ENCODE measurements at places on chromosomes 7 and 10.

- DNase-seq, result peak; percentile 65
Measured at GRCh38 chr10:80046629-80047441, 31.6 kb upstream of the TMEM254 start.

DNA sequence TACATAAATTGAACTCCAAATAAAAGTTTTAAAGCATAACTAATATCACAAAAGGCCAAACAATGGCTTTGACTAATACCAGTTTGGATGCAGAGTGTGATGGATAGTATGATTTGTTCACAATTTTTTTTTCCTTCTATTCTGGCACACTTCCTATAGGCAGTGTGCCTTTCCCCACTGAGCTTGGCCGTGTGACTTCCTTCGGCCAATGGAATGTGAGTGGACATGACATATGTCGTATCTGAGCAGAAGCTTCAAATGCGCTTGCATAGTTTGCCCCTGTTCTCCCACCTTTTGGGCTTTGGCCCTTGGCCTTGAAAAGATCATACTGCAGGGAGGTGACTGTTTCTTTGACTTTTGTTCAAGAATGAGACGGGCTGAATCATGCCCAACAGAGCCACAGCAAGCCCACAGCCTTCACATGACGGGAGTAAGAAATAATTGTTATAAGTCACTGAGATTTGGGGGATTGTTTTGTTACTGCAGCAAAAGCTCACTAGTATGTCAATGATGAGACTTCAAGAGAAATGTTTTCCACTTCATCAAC lies 279.9 kb upstream of the NEBL start:
- DNase-seq, result no peak

- no peak for DNase-seq
Measured at GRCh38 chr10:23013581-23014335, 81.6 kb upstream of the MSRB2 start.

DNA sequence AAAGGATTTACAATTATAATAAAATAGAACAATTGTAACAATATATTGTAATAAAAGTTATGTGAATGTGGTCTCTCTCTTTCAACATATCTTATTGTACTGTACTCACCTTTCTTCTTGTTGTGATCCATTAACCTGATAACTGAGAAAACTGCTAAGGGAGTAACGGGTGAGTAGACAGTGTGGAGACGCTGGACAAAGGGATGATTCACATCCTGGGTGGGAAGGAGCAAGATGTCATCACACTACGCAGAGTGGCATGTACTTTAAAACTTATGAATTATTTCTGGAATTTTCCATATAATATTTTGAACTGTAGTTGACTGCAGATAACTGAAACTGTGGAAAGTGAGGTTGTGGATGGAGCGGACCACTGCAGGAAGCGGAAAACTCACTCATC lies 91.2 kb upstream of the PLPP4 start:
- no peak for DNase-seq

DNA sequence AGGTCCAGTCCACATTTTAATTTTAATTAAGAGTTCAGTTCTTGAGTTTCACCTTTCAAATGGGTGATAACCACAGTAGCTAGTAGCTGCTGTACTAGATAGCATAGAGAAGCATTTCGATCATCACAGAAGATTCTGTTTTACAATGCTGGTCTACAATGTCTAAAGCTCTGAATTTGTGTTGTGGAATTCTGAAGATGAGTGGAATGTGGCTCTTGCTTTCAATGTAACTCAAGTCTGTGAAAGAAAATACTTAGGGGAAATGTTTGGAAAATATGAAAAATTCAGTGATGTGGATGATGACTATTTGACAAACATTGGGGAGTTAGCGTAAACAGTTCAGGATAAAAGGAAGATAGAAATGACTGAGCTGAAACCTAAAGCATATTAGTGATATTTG lies 139.4 kb downstream of the GNAT3 start:
- DNase-seq, result no peak

DNA sequence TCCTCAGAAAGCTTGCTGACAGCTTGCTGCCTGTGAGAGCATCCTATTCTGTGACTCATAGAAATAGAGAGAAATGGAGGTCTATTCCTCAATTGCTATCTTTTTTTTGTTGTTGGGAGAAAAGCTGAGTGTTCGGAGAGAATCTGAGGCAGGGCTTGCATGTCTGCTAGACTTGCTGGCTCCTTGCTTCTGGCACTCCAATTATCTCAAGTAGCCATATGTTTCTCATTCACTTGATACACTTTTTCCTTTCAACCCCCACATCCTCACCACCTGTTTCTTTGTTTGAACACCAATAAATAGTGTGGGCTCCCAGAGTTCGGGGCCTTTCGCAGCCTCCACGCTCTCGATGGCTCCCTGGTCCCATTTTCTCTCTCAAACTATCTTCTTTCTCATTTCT lies 172.2 kb downstream of the SH2D4B start:
- DNase-seq, result no peak

DNA sequence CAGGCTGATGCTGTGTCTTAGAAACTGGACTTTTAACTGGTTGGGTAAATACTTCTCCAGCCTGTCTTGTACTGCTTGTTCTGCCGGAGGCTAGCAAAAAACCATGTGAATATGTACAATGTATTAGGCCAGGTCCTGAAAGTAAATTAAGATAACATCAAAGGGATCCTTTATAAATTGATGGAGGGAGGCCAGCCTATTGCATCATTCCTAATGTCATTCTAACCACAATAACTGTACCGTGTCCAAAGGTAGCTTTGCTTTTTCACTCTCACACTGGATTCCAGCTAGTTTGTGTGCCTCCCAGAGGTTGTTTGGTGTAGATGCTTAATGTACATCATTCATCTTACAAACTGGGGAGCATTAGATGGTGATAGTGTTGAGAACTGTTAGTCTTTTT lies 91.2 kb upstream of the SEM1 start:
- no peak for DNase-seq

DNA sequence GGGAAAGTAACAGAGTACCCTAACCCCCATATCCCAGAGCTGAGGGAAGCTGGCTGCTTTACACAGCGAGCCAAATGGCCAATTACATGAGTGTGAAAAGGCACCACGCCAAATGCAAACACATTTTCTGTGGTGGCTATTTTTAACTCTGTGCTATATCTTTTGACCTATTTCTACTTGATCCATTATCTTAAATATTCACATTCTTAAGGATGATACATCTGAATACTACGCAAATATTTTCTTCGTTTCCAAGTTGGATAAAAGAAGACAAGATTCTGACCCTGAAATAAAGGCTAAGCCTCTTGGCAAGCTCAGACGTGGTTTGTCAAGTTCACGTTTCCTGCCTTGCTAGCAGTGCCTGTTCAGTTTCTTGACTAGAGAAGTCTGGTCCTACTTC lies 146.7 kb upstream of the TMEM196 start:
- DNase-seq, result no peak

GRCh38 chr10:124075231-124075955 lies 18.0 kb downstream of the CHST15 start:
- DNase-seq, result no peak

GRCh38 chr7:71133856-71134255 lies 1.9 kb downstream of the GALNT17 start:
- no peak for DNase-seq

DNA sequence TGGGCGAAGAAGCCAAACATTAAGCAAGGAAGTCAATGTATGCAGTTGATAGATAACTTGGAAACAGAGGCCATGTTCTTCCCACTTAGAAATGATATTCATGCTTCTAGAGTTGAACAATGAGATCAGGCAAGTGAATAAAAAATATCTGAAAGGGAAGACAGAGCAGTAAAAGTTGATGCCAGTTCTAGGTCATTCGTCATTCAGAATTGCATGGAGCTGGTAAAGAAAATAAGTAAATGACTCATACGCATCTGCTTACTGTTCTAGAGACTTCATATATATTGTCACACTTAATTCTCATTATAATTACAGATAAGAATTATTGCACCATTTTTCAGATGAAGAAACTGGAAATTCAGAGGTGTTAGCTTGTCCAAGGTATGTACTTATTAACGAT lies 158.9 kb upstream of the FERD3L start:
- no peak for DNase-seq

GRCh38 chr7:138303230-138304070 lies 156.6 kb upstream of the TRIM24 start:
- no peak for DNase-seq

- no peak for DNase-seq
Measured at GRCh38 chr7:157970744-157971143, 616.9 kb downstream of the PTPRN2 start.

GRCh38 chr10:107004362-107004761 lies 160.1 kb downstream of the SORCS1 start:
- DNase-seq, result no peak

- no peak for DNase-seq
Measured at GRCh38 chr10:42476101-42476500, 162.3 kb downstream of the ZNF33B start.

- DNase-seq, result no peak
Measured at GRCh38 chr10:132591166-132591971, 53.8 kb downstream of the INPP5A start.

GRCh38 chr10:48671914-48672595 lies 12.6 kb upstream of the WDFY4 start:
- DNase-seq, result no peak

GRCh38 chr10:23533212-23533611 lies 94.3 kb downstream of the OTUD1 start:
- DNase-seq, result no peak

GRCh38 chr10:70055550-70055949 lies 2.9 kb downstream of the MACROH2A2 start:
- no peak for DNase-seq

DNA sequence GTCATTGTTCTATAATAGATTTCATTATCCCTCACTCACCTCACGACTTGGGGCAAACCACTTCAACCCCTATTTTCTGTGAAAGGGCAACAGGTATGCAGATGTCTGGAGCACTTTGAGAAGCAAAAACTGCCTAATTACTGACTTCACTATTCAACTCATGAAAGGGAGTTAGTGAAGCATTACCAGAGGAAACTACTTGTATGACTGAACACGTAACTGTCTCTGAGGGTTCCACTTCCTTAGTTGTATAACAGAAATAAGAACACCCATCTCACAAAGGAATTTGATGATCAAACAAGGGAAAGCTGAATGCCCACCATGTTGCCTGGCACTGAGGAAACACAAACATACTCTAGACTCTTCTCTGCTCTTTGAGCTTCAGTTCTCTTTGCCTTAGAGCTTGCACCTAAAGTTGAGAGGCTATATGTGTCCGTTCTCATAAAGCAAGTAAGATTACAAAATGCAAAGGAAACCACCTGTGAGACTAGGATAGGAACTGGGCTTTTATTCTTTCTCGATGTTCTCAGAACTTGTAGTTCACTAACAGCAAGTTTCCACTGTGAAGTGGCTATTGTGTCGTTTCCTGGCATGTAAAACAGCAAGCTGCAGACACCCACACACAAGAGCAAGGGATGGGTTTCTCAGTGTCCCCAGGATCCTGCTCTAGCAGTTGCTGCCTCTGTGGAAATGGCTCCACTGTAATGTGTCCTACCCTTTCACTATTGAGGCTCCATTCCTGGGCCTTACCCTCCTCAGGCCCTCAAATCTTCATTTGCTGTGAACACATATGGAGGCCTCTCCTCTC lies 2.6 kb downstream of the TMEM243 start:
- DNase-seq, result no peak

DNA sequence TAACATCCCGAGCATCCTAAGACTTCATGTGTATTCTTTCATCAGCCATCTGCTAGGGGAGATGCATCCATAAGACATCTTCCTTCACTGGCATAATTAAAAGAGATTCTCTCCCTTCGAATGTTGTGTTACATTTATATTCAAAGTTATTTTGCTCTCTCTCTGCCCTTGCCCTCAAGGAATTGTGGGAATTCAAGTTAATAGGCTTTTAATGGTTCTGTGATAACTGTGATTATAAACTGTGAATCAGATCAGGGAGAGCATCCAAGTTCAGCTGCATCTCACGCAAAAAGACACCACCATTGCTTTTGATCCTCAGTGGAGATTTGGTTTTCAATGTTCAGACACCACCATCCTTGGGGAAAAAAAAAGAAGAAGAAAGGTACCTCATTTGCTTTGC lies 9.2 kb upstream of the TEX36 start:
- no peak for DNase-seq

GRCh38 chr10:27383595-27384542 lies 120.2 kb upstream of the RAB18 start:
- no peak for DNase-seq

- no peak for DNase-seq
Measured at GRCh38 chr7:78018641-78019446, 220.3 kb downstream of the PHTF2 start.

DNA sequence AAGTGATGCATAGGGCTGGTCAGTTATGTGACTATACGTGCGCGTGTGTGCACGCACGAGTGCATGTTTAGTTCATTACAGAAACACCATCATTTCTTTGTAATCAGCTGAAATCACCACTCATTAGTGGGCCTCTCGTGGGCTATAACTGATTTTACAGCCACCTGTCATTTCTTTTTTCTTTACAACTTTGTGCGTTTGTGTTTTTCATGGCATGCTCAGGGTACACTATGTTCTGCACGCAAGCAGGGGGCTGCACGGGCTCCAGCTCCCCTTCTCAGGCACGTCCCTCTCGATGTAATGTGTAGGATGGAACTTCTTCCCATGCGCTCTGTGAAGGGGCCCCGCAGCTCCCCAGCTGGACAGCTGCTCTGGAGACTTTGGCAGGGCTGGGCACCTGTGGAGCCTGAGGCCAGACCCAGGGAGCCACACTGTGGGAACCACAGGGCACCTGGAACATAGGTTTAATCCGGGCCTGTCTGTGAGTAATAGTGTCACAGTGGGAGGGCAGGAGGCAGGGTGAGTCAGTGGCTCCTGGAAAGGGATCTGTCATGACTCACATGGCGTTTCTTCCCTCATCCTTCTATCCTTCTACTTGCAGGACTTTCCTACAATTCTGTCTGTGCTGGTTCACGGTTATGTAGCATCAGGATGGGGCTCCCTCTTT lies 4.9 kb downstream of the GCK start:
- DNase-seq, result no peak

- no peak for DNase-seq
Measured at GRCh38 chr10:126670895-126671261, 385 bp upstream of the C10orf90 start.

DNA sequence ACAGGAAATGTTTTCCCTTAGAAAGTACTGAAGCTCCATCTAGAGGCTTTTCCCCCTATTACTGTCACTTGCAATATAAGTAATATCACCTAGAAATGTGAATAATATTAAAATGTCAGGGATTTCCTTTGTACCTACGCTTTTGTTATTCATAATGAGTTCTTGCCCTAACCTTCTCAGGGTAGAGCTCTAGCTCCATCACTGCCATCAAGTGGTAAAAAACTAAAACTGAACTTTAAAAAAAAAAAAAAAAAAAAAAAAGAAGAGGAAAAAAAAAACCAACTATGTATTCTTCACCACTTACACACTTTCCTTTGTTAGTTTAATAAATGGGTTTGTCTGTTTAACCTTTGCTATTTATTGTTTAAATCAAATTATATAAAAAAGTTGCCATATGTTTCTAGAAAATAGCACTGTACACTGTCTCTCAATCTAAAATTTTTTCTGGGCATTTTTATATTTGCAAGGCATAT lies 49.9 kb downstream of the DNAJC1 start:
- no peak for DNase-seq

- no peak for DNase-seq
Measured at GRCh38 chr10:95287281-95287680, 3.5 kb downstream of the PDLIM1 start.

- no peak for DNase-seq
Measured at GRCh38 chr10:12191715-12192114, 4.0 kb downstream of the NUDT5 start.

GRCh38 chr10:115093776-115094408 lies 727 bp downstream of the ATRNL1 start:
- DNase-seq, result no peak

GRCh38 chr7:86643561-86644281 lies at the start of gene GRM3:
GRM3 (plus strand) TSS chr7:86643909; CDS start chr7:86765146, 121,237 bp downstream.
- no peak for DNase-seq

Measured in stimulated activated CD8-positive, alpha-beta memory T cell treated with anti-CD3 and anti-CD28 coated beads, Interleukin-7, amount 100 ng/mL, for 24 hours (primary cell).